ENCODE measurements at places on chromosomes 2 and 18. TPM values are rescaled to one million over a fixed set of nuclear protein-coding genes. Genes with fewer than 3 reads are reported as not detected.
A peak's percentile ranks its signal among the peaks of the same experiment; 100 is the strongest.

The TRIM43B gene
- total RNA-seq, result not detected

The WNT10A gene
- not detected for total RNA-seq

The TMEM247 gene
- total RNA-seq, result not detected

The VAMP5 gene
- 4.2 TPM for total RNA-seq

The MROH2A gene
- not detected for total RNA-seq

The GAREM1 gene
- 11.4 TPM for total RNA-seq

The IRS1 gene
- 17.1 TPM for total RNA-seq

The CGREF1 gene
- 0.31 TPM for total RNA-seq

The KLHL30 gene
- 0.07 TPM for total RNA-seq

The CACNB4 gene
- 2.3 TPM for total RNA-seq

The PTPN4 gene
- total RNA-seq, result 59.1 TPM

DNA sequence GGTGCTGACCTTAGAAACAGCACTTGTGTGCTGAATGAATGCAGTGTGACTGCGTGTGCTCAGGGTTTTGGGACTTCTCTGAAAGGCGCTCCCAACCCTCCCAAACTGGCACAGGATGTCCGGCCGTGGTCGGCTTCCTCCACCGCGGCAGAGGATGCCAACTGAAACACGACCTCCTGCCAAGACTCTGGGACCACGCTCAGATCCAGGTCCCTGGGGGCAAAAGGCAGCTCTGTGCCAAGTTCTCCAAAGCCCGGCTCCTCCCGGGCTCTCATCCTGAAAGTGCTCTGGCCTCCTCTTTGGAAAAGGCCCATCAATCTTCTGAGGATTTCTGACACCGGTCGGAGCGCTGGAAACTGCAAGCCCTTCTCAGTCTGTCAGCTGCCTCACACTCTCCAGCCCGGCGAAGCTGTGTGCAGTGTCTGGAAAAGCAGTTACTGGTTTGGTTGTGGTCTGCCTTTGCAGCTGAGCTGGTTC, 32.3 kb upstream of the ZBTB7C start:
- no peak for DNase-seq

GRCh38 chr2:165408186-165408585, 61.3 kb upstream of the CSRNP3 start:
- DNase-seq, result no peak

GRCh38 chr2:127398239-127398590, 10.4 kb upstream of the MAP3K2 start:
- no peak for DNase-seq

DNA sequence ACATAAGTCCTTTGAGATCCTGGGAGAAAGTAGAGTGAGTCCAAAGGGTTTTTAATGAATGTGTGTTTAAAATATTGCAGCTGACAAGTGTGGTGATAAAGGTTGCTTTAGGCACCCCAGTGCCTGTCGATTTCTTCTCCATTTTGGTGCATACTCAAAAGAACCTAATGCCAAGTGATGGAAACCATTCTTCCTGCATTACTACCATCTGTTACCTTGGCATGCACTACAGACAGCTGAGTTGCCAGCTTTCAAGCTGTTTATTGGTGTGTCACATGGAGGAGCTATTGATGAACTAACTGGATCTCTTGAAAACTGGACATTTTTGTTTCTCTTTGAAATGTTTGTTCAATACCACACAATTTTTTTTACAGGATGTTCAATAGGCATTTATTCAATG, 350.0 kb downstream of the AKAIN1 start:
- DNase-seq, result no peak

- DNase-seq, result no peak
These were observed 32.5 kb downstream of the CCDC68 start for GRCh38 chr18:54926593-54927325.

- DNase-seq, result no peak
These were observed 210.4 kb upstream of the OSR1 start for GRCh38 chr2:19568809-19569208.

GRCh38 chr2:24050041-24050979, 769 bp downstream of the FKBP1B start:
- DNase-seq, result peak; percentile 28

DNA sequence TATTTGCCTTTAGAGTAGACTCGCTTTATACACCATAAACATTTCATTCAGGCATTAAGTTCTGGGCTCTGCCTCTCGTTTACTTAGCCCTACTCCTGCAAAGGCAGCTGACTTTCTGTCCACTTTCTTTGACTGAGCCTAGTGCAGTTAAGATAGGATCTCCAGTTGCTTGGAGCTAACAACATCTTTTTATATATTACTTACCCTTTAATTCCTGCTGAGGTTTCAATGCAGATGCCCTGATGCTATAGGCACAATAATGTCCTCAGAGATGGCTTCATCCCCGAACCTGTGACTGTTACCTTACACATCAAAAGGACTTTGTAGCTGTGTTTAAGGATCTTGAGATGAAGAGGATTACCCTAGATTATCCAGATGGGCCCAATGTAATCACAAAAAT, 505.8 kb upstream of the TNP1 start:
- no peak for DNase-seq

DNA sequence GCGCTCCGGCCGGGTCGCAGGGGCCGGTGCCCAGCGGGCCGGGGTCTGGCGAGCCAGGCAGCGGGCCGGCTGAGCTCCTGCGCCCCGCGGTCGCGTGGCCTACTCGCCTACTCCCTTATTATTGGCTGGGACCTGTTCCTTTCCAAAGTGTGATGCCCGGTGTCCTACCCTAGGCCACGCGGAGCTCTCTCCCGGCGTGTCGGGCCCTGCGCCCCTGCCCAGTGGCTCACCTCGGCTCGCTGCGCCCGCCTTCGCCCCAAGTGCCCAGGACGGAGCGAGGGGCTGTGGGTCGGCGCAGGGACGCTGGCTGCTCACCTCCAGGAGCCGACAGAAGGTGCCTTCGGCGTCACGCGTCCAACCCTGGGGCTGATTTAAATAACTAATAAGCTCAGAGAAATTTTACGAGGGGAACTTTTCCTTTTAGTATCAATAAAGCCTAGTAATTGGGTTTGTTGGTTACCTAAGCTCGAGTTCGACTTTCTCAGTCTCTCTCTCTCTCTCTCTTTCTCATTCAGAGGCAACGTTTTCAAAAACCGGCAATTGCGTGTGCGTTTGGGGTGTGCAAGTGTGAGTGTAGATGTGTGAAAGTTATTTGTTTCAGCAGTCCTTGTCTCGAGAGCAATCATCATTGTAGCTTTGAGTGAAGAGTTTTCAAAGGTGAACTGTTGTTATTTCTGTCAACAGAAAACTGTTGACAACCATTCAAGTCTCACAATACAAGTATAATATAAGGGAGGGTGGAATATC, 7.0 kb upstream of the SATB2 start:
- no peak for DNase-seq

- no peak for DNase-seq
These were observed 42.0 kb downstream of the WDR33 start for GRCh38 chr2:127768775-127769479.

DNA sequence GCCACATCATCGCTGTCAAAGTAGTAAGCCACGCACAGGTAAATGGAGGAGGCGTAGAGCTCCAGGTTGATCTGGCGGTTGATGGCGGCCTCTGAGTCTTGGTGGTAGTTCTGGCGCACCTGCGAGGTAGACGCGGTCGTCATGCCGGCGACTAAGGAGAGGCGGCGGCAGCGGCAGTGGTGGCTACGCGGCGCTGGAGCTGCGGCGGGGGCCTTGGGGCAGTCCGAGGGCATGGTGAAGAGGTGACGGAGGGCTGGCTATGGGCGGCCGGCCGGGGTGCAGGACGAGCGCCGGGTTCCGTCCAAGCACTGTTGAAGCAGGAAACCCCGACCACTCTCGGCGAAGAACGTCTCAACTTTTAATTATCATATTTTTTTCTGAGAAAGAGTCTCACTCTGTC, 12.7 kb upstream of the ZNF513 start:
- DNase-seq, result no peak

DNA sequence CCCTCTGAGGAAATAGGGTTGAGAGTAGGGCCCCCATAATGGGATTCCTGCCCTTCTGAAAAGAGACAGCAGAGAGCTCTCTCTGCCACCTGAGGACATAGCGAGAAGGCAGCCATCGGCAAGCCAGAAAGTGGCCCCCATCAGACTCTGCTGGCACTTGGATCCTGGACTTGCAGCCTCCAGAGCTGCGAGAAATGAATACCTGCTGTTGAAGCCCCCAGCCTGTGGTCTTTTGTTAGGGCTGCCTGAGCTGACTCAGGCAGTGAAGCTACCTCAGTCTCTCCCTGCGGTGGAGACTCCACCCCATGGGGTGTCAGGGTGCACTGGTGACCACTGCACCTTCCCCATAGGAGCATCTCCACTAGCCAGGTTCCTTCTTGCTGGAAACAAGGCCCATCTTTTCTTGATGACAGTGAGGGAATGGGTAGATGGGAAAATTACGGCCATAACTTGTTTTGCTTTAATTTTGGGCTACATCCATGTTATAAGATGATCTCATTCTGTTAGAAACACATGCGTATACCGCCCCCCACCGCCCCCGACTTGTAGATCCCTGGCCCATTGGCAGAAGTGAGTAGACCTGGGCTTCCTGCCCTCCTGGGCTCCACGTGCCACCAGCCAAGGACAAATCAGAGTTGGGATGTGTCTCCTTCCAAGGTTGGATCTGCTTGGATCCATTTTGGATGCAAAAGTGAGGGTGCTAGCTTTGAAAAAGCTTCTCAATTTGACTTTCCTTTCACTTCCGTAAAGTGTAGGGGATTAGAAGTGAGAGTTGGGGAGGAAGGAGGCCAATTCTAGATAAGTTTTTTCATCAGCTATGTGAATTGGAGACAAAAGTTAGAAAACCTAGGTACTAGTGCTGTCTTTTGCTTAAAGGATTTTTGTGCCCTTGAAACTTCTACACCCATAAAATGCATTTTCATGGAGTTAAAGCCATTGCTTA, 42.9 kb downstream of the NCK2 start:
- no peak for DNase-seq

DNA sequence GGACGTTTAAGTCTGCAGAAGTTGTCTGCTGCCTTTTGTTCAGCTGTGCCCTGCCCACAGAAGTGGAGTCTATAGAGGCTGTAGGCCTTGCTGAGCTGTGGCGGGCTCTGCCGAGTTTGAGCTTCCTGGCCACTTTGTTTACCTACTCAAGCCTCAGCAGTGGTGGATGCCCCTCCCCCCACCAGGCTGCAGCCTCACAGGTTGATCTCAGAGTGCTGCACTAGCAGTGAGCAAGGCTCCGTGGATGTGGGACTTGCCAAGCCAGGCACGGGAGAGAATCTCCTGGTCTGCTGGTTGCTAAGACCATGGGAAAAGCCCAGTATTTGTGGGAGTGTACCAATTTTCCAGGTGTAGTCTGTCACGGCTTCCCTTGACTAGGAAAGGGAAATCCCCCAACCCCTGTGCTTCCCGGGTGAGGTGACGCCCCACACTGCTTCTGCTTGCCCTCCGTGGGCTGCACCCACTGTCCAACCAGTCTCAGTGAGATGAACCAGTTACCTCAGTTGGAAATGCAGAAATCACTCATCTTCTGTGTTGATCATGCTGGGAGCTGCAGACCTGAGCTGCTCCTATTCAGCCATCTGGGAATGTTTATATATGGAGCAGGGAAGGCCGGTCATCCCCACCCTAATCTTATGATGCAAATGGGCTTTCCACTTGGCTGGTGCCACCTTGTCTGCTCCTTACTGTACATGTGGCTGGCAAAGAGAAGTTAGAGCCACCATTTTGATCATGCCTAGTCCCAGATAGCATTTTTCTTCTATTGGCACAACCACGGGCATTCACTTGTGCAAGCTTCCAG, 156.9 kb upstream of the ITGA6 start:
- peak; percentile 34 for DNase-seq

- DNase-seq, result no peak
These were observed 243.4 kb downstream of the TGIF1 start for GRCh38 chr18:3693410-3693809.

GRCh38 chr2:149389506-149390167, 59.2 kb downstream of the LYPD6 start:
- DNase-seq, result no peak

DNA sequence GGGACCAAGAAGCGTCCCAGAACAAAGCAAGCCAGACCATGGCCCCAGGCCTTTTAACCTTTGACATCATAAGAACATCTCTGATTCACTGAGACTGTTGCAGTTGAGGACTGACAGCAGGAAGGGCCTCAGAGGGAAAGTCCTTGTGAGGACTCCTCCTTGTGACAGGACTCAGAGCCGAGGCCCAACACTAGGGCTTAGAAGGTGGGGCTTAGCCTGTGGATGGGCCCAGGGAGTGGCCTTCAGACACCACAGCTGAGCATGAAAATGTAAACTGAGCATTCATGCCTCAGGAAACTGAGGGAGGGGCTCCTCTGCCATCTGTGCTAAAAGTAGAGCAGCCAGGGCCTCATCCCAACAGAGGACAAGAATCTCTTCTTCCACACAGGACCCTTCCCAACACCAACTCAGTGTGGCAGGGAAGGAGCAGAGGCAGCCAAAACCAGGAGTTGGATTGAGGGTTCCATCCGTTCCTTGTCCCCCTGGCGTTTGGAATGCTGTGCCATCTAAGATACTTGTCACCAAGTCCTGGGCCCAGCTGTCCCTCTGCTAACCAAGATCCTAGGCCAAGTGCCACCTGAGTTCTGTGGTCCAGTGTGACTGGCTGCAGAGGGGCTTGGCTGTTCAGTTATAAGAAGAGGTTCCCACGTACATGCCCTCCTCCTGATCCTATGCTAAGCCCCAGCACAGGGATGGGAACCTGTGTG, 37.5 kb upstream of the CAB39 start:
- no peak for DNase-seq

DNA sequence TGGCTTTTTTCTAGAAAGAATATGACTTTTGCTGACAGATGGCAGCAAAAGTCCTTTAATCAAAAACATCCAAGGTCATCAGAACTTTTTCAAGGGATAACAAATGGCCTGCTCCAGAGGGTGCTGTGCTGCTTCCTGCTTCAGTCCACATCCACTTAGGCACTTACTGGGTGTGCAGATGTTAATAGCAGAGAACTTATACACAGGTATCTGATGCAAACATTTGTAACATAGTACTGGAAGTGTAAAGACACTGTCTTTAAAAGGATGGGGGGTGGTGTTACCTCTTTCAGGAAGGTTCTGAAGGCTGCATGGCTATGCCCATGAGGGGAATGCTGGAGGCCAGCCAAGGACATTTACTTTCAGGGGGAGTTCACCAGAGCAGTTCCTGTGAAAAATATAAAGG, 5.5 kb downstream of the HOXD8 start:
- DNase-seq, result no peak

- DNase-seq, result no peak
These were observed 518.2 kb upstream of the ZEB2 start for GRCh38 chr2:145038041-145038525.

GRCh38 chr2:239321596-239322415, 79.0 kb downstream of the HDAC4 start:
- DNase-seq, result no peak

- no peak for DNase-seq
These were observed 1466.3 kb downstream of the DPP10 start for GRCh38 chr2:115908731-115909130.

GRCh38 chr2:23926290-23926749, 603 bp downstream of the ATAD2B start:
- peak; percentile 36 for DNase-seq

GRCh38 chr18:35322486-35323458, 21.4 kb downstream of the ZNF24 start:
- no peak for DNase-seq

- DNase-seq, result no peak
These were observed 330.4 kb upstream of the SMIM21 start for GRCh38 chr18:75757951-75758350.
